Mucosa of gallbladder (tissue), 1 donor: ENCODE measurements at places on chromosomes 6 and 20.

GRCh38 chr6:16857969-16858592, 96.8 kb upstream of the ATXN1 start:
- DNase-seq: no peak

DNA sequence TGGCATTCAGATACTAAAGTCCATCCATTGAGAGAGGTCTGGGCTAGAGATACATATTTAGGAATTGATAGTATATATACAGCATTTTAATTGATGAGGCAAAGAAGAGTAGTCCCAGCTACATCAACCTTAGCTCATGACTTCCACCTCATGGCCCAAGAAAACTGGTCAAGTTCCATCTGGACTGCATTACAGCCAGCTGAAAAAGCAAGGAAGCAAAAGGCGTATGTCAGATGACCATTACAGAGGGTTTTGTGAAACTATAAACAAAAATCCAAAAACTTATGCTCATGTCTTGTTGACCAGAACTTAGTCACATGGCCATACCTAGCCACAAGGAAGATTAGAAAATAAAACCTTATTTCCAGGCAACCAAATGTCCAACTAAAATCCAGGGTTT, 46.8 kb upstream of the RNF146 start:
- DNase-seq: no peak

DNA sequence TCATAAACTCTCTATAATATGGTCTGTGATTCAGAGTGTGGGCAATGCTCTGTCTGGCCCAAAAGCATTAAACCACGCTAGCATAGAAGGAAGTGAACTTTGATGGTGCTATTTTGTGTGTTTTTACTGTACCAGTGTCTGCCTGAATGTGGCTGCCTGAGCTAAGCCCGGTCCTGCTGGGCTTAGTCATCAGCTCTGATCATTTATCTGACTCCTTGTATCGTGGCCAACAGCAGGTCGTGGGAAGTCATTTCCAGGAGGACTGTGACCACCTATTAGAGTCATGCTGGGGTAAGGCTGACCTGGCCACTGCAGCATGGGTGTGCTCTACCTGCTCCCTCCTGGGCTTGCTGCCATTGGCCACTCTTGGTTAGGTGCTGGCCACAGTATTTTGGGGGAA, 239.1 kb upstream of the CEP162 start:
- DNase-seq: peak; percentile 82

GRCh38 chr6:33431880-33432541, 12.1 kb downstream of the SYNGAP1 start:
- DNase-seq: no peak

DNA sequence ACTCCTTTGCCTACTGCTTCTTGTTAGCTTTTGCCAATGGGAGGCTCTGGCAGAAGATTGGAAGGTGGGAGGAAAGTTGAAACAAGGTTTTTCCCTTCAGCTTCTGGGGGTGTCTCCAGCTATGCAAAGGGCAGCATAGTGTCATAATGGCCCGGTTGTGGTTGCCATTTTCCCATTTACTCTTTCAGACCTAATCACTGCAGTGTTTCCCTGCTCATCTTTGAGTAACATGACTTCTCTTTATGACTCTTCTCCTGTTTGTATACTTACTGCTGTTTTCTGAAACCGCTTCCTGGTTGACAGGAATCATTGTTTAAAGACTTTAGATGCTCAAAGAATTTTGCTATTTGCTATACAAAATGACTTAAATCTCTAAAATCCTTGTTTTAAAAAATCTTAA, 19.9 kb downstream of the NRN1 start:
- no peak for DNase-seq

DNA sequence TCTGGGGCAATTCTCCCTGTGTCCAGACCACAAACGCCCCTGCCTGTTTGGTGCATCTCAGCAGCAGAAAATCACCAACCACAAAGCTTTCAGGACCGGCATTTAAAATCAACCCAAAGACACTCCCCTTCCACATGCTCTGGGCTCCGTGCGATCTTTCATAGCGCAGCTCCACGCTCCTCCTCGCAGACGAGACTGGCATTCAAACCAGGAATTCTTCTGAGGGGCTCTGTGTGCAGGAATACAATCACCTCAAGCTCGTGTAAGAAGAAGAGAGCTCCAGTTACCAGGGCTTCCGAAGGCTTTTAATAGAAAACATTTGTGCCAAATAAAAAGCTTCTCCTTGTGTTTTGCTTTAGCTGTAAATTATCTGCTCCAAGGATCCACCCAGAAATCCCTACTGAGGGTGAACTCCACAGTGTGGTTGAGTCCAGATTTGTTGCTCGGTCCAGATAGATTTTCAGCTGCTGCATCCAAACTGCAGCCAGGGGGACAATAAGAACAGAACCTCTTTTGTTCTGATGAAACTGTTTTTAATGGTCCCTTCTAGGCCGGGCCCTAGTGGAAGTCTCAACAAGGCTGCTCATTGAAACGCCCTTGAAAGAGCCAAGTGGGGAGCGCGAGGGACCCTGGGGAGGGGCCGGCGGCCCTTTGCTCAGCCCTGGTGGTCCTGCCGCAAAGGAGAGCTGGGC, 16.4 kb upstream of the BMP7 start:
- no peak for DNase-seq

DNA sequence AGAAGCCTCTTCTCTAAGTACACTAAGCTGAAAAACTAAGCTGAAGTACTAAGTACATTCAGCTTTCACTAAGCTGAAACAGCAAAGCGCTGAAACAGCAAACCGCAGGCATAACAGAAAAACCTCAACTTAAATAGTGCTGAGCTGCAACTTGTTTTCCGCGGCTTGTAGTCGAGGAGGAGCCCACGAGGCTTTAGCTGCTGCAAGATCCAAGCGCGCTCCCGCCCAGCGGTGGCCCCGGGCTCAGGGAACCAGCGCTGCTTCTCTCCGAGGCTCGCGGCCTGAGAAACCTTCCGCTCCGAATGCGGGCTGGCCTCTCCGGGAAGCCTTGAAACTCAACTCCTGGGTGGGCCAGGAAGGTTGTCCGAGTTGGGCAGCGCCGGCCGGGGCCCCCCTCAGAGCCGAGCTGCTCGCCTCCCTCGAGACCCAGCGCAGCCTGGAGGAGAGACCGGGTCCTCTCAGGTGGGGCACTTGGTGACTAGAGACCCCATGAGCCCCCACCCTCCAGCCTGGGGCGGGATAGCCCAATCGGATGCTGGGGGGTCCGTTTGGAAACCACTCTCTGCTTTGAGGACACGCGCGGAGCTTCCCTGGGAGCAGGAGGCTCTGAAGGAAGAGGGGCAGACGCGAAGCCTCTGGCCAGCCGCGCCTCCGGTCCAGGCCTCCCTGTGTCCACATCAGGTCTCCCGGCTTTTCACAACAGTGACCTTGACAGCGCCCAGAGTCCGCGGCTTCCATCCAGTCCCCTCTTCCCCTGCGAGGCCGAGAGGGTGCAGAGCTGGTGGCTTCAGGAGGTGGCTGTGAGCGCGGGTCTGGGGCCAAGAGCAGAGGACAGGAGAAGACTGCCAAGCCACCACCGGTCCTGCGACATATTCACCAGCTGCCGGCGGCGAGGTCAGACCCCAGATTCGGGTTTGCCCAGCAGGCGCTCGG, 38.1 kb upstream of the HLA-E start:
- DNase-seq: peak; percentile 60

DNA sequence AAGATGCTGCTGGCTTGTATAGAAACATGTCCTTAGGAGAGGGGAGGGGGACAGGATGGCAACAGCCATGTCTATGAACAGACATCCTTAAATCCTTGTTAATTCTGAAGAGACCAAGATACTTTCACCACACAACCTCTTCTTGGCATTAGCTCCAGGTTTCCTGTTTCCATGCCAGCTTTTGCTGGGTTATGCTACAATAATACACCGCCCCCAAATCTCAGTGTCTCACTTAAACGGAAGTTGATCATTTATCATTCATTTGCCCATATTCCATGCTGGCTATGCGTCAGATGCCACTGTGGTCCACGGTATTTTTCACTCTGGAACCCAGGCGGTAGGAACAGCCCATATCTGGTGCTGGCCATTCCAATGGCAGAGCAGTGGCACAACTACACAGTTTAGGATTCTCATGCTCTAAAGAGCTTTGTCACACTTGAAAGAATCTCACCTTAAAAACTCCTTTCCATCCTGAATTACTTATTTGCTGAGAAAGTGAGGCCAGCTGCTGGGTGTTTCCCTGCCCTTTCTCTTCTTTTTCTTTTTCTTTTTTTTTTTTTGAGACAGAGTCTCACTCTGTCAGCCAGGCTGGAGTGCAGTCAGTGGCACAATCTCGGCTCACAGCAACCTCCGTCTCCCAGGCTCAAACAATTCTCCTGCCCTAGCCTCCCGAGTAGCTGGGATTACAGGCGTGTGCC, 3.7 kb upstream of the RNASET2 start:
- DNase-seq: no peak
